WTC11 (cell line): ENCODE measurements at places on chromosomes 12 and 14. TPM values are rescaled to one million over a fixed set of nuclear protein-coding genes. Genes with fewer than 3 reads are reported as not detected.

DNA sequence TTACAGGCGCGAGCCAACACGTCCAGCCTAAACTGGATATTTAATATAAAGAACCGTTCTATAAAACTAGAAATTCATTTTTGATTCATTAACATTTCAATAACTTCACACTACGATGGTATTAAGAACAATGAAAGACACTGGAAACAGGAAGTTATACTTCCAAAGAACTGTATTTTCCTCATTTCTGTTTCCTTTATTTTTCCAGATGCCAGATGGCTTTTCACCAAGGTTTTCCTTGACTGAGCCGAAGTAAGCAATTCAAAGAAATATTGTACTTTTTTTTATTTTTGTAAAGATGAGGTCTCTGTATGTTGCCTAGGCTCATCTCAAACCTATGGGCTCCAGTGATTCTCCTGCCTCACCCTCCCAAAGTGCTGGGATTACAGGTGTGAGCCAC is 28.2 kb downstream of the EEA1 start:
- DNase-seq: no peak

DNA sequence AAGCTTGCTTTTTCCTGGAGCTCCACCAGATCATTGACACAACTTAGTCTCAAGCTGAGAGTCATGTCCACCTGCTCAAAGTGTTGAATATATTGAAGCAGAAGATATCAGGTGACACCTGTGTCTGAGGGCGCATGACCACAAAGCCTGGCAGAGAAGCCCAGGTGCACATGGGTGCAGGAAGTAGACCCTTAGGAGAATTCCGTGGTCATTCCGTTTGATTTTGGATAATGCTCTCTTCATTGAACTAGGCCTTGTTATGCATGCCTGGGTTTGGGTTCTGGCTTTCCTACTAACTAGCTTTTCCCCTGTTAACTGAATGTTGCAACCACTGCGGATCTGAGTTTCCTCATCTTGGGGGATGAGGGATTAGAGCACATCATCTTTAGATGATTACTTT is 7.1 kb downstream of the ARHGDIB start:
- no peak for DNase-seq

Gene OTOGL
- 0.39 to 0.62 TPM (median 0.55 TPM) in 3 replicates for total RNA-seq

DNA sequence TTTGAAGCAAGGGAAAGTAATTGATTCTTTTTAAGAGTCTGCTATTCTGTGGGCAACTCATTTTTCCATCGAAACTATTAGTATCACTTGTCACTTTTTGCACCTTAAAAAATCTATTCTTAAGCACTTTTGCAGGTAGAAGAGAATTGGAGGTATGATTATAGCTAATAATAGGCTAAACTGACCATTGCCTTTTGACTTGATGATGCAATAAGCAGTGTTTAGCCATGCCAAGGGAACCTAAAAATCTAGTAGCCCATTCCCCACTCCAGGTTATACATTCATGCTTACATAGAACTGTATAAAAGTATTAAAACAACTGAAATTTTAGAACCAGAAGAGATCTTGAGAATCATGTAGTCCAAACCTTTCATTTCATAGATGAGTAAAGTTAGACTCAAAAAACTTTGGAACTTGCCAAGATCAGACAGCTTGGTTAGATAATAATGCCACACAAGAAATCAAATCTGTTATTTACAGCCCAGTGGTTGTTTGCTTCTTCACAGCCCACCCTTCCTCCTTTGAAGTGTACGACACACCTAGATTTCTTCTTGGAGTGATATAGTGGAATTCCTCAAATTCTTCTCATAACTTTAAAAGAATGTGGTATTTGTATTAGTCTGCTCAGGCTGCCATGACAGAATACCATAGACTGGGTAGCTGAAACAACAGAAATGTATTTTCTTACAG is 21.7 kb upstream of the GARIN2 start:
- no peak for DNase-seq

Gene UNC79
- 2.1 to 2.4 TPM (median 2.3 TPM) in 3 replicates for total RNA-seq

DNA sequence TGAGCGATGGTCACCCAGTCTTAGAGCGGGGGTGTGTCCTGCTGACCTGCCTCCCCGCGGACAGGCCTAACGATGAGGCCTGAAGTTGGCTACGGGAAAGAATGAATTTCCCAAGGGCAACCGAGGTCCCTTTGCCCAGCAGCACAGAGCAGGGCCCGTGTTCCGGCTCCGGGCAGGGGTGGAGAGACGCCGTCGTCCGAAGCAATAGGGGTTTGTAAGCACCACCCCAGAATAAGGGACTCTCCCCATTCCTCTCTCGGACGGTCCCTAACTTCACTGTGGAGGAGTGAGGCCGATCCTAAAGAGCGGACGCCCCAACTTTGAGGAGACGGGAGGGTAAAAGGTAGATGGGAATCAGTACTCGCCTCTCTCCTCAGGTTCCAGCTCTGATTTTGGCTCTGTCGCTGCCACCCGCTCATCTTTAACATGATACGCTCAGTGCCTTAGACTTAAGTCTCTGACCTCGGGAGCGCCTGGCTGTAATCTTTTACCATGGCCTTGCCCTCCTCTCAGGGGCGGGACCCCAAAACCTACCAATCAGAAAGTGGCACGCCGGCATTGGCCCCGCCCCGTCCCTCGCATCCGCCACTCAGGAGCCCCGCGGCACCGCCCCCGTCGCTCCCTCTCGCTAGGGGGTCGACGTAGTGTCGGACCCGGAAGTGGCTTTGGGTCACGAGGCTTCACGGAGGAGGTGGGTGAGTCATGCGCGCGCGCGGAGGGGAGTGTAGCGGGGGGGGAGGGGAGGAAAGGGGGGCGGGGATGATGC is at the start of gene DDIT3:
Gene DDIT3 (minus strand): TSS at position 462 of the 766 bp plus-strand sequence. CDS start 3,108 bp downstream, outside the sequence.
- peak; percentile 100 for DNase-seq

Gene MYF5
- total RNA-seq: not detected in 3 replicates

Gene VCPKMT
- total RNA-seq: 10.5 to 11.5 TPM (median 11.1 TPM) in 3 replicates

- DNase-seq: no peak
Measured at GRCh38 chr12:12521888-12522287, 40.8 kb downstream of the DUSP16 start.

DNA sequence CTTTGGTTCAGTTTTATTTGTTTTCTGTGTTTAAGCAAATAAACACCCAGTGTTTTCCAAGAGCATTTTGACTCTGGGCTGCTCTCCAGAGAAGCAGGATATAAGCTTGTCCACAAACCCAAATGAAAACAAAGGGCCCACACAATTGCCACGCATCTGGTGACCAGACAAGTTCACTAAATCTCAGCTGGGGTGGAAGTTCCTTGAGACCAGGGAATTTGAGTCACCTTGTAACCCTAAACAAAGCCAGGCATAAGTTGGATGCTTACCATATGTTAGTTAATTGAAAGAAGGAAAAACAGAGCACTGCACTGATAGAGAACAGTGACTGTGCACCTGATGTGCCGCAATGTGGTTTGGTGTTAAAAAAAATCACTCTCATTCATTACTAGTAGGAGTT is 1.6 kb upstream of the TXNRD1 start:
- no peak for DNase-seq

Gene CEP170B
- 33.6 to 47.0 TPM (median 33.8 TPM) in 3 replicates for total RNA-seq

Gene NELL2
- total RNA-seq: 37.4 to 49.9 TPM (median 45.8 TPM) in 3 replicates

DNA sequence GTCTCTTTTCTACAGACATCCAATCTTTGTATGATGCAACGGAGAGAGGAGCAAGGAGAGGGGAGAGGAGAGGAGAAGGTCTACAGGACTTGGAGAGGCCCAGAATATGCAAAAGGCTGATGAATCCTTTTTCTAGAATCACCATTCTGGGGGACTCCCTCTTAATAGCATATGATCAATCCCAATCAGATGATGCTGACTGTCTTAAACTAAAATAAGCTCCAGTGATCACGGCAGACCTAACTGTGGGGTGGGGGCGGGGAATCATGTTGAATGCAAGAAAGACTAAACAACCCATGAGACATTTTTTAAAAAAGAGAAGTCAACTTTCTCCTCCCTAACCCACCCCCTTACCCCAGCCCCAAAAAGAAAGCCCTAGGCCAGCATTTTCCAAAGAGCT is 33.4 kb downstream of the BTBD7 start:
- no peak for DNase-seq

DNA sequence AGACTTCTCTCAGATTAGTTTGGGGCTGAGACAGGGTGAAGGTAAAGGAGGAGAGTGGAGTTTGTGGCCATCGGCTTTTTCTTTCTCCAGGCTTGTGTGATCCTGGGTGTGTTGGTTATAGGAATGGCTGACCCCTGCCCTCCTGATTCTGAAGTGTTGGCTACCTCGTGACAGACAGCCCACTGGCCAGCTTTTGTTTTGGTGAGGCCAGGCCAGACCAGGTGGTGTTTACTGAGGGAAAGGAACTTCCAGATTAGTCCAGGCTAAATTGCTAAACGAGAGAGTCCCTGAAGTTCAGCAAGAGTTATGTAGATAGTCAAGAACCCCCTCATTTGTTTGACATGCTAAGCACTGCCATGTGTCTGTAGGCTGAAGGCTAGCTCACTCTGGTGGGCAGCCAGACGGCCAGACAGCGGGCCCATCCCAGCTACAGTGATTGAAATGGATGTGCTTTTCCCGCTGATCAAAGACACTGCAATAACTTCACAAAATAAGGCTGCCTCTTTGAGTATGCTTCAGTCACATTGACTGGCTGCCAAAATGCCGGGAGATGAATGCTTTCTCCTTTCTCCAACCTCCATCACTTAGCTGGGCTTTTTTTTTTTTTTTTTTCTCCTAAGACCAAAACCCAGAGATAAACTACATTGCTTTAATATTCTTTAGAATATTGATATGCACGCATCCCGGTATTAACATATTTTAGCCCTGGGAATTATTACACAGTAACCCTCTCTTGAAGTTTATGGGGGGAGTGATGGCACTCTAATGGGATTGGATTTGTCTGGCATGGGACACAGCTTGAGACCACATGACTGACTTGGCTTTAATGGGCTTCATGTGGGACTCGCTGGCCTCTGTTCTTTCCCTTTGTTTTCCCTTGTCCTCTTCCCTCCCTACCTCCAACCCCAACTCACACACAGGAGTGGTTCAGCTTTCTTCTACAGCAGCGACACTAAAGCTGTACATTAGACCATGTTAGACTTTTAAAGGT is 76.9 kb downstream of the SMOC1 start:
- no peak for DNase-seq

DNA sequence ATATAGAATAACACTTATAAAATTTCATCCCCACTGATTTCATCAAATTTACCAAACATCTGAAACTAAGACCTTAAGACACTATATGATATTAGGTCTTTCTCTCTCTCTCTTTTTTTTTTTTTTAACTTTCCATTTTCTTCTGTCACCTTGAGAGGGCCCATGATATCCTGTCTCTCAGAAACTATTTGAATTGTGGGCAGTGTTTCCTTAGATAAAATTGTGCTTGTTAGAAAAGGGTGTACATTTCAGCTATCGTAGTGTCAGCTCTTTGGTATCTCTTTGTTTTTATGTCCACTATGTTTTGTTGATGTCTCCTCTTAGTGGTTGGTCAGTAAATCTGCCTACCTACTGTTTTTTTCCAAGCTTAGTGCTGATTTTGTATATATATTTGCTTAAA is 23.8 kb downstream of the DNM1L start:
- no peak for DNase-seq

Gene TNFAIP2
- total RNA-seq: 19.6 to 25.2 TPM (median 24.1 TPM) in 3 replicates

Gene AQP6
- total RNA-seq: 0.09 to 0.21 TPM (median 0.18 TPM) in 3 replicates

- peak; percentile 26 for DNase-seq
Measured at GRCh38 chr12:69875416-69875935, 50.4 kb downstream of the MYRFL start.

DNA sequence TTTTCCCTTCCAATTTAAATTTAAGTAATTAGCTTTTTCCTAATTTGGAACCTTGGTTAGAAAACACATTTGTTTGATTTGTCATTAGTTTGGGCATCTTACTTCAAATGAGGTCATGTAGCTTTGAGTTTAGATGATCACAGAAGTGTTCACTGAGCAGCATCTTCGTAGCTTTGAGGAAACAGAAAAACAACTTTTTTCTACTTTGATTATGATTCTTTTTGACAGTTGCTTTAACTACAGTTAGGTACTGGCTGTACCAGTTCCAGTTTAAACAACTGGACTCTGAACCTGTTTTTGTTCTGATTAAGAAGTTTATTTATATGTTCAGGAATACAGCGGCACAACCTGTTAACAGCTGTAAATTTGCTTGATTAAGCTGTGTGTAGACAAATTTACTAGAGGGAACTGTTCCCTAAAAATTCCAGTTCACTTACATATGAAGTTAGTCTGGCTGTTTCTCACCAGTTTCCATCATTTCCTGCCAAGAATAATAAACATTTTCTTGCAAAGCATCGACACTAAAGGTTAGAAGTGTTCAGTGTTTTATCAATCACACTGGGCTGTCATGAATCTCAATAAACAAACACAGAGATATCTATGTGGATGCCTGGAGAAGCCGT is 191.9 kb downstream of the RAD51B start:
- DNase-seq: no peak

Gene GPR132
- total RNA-seq: 0.09 to 0.13 TPM in 2 of 3 replicates, not detected in the other

DNA sequence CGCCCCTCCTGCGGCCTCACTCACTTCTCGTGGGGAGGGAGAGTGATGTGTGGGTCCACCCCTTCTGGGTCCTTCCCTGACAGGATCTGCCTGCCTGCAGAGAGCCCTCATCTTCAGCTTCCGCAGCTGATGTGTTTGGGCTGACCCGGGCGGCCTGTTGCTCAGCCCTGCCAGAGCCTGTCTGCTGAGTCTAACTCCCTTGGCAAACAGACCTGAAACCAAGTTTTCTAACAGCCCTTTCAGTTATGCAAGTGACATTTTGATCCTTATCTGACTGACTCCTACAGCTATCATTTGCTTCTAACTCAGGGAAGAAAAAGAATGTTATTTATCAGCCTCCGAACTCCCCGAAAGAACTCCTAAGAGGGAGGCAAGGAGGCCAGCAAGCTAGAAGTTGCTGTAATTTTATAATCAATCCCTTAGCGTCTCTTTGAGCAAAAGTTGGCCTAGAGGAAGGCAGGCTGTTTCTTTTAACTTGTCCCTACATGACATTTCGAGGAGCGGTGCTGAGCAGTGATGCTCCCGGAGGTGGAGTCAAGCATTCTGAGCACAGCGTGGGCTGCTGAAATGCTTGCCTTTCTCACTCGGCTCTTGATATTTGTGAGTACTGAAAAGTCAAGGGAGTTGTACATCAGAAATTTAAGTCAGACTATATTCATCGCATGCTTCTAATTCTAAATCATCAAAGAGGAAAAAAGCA is 31.5 kb upstream of the CACNA2D4 start:
- no peak for DNase-seq

Gene LUM
- total RNA-seq: 0.28 to 0.73 TPM (median 0.64 TPM) in 3 replicates

Gene PTPRB
- 2.9 to 3.3 TPM (median 3.1 TPM) in 3 replicates for total RNA-seq

DNA sequence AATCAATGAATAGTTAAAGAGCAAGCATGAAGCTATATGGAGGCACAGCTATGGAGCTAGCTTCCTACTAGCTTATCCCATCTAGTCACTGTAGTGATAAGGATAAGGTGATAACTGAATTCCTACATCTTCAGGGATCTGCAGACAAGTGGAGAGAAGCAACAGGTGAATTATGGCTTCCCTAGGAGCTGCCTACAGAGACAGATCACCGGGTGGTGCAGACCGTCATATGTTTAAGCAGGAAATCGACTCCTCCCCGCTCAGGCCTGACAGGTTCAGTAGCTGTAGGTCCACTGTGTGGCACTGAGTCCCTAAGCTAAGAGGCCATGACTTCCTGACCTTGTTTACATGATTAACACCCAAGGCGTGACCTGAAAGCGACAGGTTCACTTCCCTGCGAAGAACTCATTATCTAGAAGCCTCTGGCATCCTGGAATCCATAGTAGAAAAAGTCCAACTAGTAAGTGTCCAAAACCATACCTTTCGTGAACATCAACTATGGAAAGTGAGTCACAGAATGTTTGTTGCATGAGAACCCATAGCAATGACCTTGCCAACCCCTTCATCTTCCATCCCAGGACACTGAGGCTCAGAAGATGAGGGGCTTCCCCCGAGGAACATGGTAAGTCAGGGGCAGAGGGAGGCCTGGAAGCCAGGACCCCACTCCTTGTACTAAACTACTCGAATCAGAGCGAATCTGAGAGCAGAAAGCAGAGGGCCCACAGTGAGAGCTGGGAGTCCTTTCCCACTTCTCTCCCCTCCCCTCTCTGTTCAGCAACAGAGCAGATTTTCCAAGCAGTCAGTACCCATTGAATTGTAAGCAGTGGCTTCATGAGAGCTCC is 75.4 kb upstream of the CCND2 start:
- no peak for DNase-seq
